ENCODE measurements at places on chromosomes 3 and 15. TPM values are rescaled to one million over a fixed set of nuclear protein-coding genes. Genes with fewer than 3 reads are reported as not detected.

GRCh38 chr15:98386561-98386960 is 261.8 kb upstream of the IGF1R start:
- no peak for DNase-seq

GRCh38 chr15:28273468-28273867 is 48.5 kb downstream of the HERC2 start:
- no peak for DNase-seq

GRCh38 chr3:64427671-64428070 is 202.4 kb upstream of the PRICKLE2 start:
- DNase-seq = no peak

- DNase-seq = no peak
Measured at GRCh38 chr3:13574083-13574797, 25.3 kb downstream of the FBLN2 start.

- no peak for DNase-seq
Measured at GRCh38 chr3:134013280-134013679, 16.4 kb downstream of the SLCO2A1 start.

DNA sequence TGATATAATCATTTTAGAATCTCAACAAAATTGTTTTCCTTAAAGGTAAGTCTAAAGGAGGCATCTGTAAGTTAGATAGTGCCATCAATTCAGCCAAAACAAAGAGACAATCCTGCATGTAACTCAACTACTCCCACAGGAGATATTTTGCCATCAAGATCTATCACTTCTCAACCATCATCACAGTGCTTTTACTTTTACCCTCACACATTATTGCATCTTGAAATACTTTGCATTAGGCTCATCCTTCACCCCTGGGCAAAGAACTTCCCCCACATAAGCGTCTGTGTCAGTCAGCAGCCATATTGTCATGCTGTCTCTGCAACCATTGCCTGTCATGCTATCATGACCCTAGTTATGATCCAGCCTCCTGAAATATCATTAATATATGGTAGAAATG is 54.9 kb upstream of the NLGN1 start:
- DNase-seq = no peak

DNA sequence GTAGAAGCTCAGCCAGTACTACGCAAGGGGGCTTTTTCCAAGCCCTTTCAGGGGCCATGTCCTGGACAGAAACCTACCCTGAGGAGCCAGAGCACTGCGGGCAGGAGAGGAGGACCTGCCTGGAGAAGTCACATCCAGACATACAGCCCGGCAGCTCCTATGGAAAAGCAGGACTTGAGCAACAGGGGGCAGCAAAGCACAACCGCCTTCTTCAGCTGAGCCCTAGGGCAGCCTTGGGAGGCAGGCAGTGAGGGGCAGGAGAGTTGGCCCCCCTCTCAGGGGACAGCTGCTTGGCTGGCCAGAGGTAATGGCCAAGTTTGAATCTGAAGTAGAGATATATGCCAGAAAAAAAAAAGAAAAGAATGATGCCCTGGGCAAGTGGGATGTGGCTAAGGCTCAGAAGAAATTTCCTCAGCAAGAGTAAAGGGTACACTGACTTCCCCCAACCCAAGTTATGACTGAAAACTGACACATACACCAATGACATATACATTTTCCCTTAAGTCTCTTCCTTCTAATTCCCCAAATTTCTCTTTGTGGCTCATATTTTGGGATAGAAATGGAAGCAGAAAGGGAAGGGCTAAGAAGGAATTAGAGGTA is 56.9 kb downstream of the CYP19A1 start:
- peak; percentile 67 for DNase-seq

DNA sequence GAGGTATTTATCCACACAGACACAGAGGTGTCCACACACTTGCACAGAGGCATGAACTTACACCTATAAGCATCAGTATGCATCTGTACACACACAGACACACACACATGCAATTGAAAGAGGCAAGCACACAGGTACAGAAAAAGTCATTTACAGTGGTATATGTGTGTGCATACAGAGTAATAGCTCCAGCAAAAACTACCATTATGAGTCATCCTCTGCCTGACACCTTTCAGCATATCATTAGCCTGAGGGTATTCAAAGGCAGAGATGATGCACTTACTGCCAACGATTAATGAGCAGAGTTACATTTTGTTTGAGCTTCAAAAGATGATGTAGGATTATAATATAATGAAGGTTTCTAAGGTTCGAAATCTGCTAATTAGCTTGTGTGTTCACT is 100.3 kb upstream of the TPRG1 start:
- DNase-seq = no peak

DNA sequence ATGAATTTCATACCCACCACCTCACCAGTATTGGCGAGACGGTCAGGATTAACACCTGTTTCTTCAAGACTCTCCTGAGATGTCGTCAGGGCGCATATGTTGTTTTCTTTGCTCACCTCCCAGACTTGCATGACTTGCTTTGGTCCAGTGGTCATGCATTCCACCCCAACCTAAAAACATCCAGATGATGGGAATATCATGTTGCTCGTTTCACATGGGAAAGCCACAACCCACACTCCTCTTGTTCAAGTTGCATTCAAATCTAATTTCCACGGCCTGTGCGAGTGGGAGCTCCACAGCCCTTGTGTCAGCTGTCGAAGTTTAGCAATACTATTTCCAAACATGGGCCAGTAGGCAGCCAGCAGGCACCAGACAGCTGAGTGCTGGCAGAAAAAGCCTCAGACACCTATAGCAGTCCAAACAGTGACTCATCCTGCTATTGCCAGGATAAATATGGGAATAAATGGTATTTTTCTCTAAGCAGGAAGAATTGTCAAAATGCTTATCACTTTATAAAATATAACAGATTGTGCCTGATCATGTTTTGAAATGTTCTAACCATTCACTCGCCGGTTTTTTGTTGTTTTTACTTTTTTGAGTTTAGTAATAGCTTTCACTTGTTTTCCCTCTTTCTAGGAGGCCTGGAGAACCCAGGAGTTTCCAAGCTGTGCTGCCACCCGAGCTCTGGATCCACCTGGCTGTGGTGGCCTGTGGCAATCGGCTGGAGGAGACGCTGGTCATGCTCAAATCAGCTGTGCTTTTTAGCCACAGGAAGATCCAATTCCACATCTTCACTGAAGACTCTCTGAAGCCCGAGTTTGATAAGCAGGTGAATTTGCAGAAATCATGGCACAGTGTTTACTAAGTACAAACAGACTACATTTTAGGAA is 20.1 kb downstream of the GXYLT2 start:
- peak; percentile 40 for DNase-seq

EPHB1 gene
- 1.3 TPM for total RNA-seq

PTPRG gene
- total RNA-seq = 29.6 TPM

SLC28A1 gene
- total RNA-seq = 0.91 TPM

IMPG2 gene
- total RNA-seq = 0.11 TPM

Measured in left ventricle myocardium inferior (tissue), 1 donor.